ENCODE measurements at places on chromosomes 3 and 15. TPM values are rescaled to one million over a fixed set of nuclear protein-coding genes. Genes with fewer than 3 reads are reported as not detected.

DNA sequence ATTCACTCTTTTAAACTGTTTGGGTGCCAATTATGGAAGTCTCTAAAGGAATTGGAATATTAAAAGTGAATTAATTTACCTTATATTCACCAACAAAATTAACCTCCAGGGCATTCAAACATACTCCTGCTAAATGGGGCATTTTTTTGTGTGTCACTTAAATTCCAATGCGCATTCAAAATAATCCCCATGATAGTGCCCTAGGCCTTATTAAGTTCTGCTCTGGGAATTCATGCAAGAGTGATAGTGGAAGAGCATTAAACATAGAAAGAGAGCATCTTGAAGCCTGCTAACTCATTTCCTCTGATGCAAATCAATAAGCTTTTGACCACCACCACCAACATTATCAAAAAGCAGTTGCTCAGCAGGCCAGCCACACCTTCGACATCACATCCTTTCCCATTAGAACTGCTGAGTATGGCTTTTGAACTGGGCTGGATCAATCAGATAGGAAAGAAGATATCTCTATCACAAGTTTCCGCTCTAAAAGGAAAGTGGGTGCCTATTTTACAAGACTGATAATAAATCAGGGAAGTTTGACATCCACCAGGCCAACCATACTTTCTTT lies 156.7 kb downstream of the TMCO5A start:
- no peak overlapping the region for H3K4me3 ChIP-seq
- peaks cover 24% of the 10 kb centered on the region for H3K27me3 ChIP-seq
- no peak for DNase-seq
- H3K27ac ChIP-seq: no peak overlapping the region
- H3K4me1 ChIP-seq: no peaks in the 10 kb centered on the region

DNA sequence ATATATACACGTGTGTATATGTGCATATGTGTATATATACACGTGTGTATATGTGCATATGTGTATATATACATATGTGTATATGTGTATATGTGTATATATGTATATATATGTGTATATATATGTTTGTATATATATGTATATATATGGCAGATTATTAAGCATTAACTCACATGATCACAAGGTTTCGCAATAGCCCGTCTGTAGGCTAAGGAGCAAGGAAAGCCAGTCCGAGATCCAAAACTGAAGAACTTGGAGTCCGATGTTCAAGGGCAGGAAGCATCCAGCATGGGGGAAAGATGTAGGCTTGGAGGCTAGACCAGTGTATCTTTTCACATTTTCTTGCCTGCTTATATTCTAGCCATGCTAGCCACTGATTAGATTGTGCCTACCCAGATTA lies 23.7 kb downstream of the NAALADL2 start:
- H3K36me3 ChIP-seq: no peaks in the 10 kb centered on the region
- no peak overlapping the region for H3K4me3 ChIP-seq
- H3K27me3 ChIP-seq: no peaks in the 10 kb centered on the region
- H3K27ac ChIP-seq: no peak overlapping the region
- DNase-seq: no peak

- H3K27ac ChIP-seq: no peak overlapping the region
- H3K36me3 ChIP-seq: no peaks in the 10 kb centered on the region
- H3K4me3 ChIP-seq: no peak overlapping the region
- peaks cover 27% of the 10 kb centered on the region for H3K4me1 ChIP-seq
- H3K27me3 ChIP-seq: peaks cover 3% of the 10 kb centered on the region
Measured at GRCh38 chr3:27357665-27358258, 11.4 kb downstream of the NEK10 start.

DNA sequence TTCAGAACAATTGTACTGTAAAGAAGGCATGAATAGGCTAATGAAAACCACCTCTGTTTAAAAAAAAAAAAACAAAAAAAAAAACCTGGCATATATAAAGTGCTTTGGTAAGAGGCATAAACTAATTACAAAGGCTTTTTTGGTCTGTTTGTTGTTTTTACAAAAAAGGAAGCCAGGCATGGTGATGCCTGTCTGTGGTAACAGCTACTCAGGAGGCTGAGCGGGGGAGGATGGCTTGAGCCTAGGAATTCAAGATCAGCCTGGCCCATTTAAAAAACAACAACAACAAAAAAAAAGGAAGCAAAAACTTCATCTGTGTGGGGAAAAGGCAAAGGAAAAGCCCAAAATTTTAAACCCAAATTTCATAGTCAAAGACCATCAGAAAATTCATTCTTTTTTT lies 47.0 kb downstream of the OSBPL10 start:
- no peak overlapping the region for H3K4me3 ChIP-seq
- no peak overlapping the region for H3K27ac ChIP-seq
- peak; percentile 12 for DNase-seq
- peaks cover 10% of the 10 kb centered on the region for H3K4me1 ChIP-seq
- H3K27me3 ChIP-seq: peaks cover 2% of the 10 kb centered on the region

DNA sequence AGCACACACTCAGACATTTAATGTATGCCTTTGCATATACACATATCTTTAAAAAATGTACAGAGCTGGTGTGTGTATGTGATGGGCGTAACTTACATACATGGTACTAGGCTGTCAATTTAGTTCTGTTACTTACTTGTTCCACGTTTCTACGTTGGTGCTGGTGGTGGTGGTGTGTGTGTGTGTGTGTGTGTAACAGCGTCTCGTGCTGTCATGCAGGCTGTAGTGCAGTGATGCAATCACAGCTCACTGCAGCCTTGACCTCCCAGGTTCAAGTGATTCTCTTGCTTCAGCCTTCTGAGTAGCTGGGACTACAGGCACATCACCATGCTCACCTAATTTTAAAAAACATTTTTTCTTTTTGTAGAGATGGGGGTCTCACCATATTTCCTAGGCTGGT lies 64.2 kb downstream of the ISG20 start:
- H3K4me1 ChIP-seq: peaks cover 16% of the 10 kb centered on the region
- H3K27ac ChIP-seq: no peak overlapping the region
- H3K4me3 ChIP-seq: no peak overlapping the region
- no peaks in the 10 kb centered on the region for H3K36me3 ChIP-seq
- H3K27me3 ChIP-seq: peaks cover 40% of the 10 kb centered on the region
- no peak for DNase-seq

DNA sequence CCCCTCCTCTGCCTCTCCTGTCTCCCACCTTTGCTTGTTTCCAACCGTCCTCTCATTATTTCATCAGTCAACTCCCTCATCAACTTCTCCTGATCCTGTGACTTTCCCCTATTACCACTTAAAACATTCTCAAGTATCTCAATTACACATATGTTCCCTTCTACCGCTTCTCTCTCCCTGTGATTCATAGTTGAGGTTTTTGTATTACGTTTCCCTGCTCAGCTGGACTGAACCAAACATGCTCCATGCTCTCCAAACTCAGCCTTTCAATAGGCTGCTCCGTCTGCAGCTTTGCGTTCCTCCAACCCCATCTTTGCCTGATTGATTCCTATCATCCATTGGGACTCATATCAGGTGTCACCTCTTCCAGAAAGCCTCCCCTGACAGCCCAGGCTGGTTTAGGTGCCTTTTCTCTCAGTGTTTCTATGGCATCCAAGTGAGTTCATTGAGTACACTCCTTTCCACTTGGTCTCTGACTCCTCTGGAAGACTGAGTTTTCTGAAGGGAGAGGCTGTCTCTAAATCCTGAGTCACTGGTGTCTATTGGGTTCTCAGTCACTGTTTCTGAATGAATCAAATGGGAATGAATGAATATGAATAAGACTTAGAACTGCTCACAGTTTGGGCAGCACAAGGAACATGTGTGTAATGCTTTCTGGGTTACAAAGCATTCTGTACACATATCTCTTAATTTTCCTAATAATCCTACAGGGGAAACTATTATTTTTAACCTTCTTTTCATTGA lies 56.4 kb downstream of the PLD1 start:
- DNase-seq: no peak
- H3K4me3 ChIP-seq: no peak overlapping the region
- H3K36me3 ChIP-seq: no peaks in the 10 kb centered on the region
- H3K4me1 ChIP-seq: no peaks in the 10 kb centered on the region

The SERPINI2 gene
- total RNA-seq: not detected

The CIDEC gene
- not detected for total RNA-seq

The FAM81A gene
- 0.57 TPM for total RNA-seq

The CFAP91 gene
- total RNA-seq: not detected

Data from activated CD4-positive, alpha-beta T cell treated with anti-CD3 and anti-CD28 coated beads, Interleukin-2, amount 10 ng/mL, durations not matched to agents 7 days and 5 days (primary cell).